ENCODE measurements at places on chromosomes 2 and 18.

DNA sequence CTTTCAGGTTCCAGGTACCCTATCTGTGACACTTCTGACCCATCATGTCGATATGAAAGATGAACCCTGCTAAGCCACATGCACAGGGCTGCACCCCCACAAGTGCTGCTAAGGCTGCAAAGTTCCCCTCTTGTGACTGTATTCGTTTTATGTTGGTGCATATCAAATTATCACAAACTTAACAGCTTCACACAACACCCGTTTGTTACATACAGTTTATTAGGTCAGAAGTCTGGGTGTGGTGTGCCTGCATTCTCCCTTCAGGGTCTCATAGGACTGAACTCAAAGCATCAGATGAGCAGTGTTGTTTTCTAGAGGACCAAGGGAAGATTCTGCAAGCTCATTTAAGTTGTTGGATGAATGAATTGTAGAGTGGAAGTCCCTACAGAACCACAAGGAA lies 199.4 kb downstream of the ANAPC1 start:
- no peak for DNase-seq

DNA sequence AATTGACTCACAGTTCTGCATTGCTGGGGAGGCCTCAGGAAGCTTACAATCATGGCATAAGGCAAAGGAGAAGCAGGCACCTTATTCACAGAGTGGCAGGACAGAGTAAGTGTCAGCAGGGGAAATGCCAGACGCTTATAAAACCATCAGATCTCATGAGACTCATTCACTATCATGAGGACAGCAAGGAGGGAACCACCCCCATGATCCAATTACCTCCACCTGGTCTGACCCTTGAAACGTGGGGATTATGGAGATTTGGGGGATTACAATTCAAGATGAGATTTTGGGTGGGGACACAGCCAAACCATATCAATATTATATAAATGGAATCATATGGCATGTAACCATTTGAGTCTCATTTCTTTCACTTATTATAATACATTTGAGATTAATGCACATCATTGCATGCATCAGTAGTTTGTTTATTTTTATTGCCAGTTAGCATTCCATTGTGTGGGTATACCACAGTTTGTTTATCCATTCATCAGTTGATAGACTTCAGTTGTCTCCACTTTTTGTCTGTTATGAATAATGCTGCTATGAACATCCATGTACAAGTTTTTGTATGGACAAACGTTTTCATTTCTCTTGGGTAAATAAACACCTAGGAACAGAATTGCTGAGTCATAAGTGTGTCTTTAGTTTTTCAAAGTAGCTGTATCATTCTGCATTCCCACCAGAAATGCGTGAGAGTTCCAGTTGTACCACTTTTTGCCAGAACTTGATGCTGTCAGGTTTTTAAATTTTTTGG lies 5.8 kb upstream of the SRBD1 start:
- DNase-seq, result no peak

- DNase-seq, result no peak
Measured at GRCh38 chr2:42917425-42917927, 125.1 kb upstream of the HAAO start.

- no peak for DNase-seq
Measured at GRCh38 chr2:95271381-95271971, 2.8 kb upstream of the PROM2 start.

GRCh38 chr2:179412112-179412511 lies 147.5 kb upstream of the SESTD1 start:
- DNase-seq, result no peak

GRCh38 chr18:23856466-23857163 lies 157.9 kb upstream of the TTC39C start:
- no peak for DNase-seq

DNA sequence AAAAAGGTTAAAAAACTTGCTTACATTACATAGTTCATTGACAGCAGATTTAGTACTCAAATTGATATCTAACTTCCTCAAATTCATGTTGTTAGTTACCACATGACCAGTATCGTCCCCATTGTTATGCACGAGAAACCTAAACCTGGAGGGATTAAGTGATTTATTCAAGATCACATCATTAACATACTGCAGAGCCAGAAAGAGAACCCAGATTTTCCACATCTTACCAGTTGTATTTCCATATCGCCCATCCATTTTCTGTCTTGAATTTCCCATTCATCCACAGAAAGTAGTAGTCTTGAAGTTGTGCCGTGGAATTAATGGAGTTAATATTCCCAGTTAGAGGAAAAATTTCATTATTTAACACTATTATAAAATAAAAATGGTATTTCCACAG lies 512.0 kb downstream of the METTL4 start:
- no peak for DNase-seq

DNA sequence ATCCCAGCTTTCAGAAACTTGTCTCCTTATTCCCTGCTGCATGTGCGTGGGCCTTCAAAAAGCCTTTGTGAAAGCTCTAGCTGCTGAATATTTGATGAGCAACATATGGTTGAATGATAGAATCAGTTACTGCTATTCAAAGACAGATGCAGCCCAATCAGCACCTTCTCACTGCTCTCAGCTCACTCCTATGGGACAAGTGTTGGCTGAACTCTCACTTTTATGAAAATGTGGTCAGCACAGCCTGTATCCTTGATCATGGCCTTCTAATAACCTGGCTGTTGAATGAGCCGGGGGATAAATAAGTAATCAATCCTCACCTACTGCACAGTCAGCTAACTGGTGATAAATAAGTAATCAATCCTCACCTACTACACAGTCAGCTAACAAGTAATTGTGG lies 103.2 kb downstream of the PIEZO2 start:
- no peak for DNase-seq

GRCh38 chr2:239792405-239793084 lies 232.6 kb downstream of the NDUFA10 start:
- DNase-seq, result no peak
